Hindlimb muscle (tissue), 1 donor: ENCODE measurements at places on chromosomes 4 and X.

GRCh38 chr4:100417565-100417964, 100.3 kb downstream of the EMCN start:
- no peak for DNase-seq

DNA sequence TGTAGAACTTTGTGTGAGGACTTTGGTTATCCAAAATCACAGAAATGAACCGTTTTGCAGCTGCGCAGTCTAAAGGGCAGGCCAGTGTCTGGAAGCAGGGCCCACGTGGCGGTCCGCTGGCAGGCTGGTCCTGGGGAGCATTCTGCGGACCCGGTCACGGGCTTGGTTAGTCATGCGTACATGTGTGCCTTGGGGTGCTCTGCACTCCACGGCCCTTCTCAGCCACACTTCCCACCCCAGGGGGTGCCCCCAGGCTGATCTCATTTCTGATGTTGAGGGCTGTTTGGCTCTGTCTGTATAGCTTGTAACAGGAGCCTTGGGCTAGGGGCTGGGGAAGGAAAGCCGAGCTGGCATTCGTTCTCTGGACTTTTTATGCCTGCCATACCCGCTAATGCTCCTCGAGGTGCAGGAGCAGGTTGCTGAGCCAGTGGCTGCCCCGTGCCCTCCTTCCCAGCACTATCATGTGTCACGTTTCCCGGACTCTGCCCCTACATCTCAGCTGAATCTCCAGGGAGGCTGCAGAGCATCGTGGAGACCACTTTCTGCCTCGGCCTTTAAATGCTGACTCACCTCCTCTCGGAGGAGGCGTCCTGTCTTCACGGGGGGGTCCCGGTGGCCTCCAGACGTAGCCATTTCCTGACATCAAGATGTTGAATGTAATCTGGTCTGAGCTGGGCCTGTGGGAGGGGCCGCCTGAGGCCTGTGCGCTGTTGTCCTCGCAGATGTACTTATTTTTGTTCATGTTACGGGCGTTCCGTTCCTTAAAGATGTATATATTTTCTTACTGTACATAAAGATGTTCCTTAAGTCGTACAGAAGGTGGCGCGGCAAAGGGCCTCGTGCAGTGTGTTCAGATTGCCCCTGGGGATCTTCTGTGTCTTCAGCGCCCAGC, 11.4 kb upstream of the TADA2B start:
- no peak for DNase-seq

DNA sequence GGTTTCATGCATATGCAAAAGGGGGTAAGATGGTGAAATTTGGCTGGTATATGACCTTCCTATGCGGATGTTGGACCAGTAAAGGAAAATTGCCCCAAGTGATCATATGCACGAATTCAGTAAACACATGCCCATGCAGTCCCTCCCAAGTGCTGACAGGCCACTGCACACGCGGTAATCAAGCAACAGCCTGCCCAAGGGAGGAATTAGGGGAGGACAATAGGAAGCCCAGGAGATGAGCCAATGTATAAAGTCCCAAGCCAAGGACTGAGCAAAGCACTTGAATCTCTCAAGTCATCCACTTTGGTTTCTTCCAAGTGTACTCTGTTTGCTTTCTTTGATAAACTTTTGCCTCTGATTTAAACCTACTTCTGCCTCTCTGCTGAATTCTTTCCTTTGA, 21.1 kb downstream of the MAGEB16 start:
- DNase-seq, result no peak

DNA sequence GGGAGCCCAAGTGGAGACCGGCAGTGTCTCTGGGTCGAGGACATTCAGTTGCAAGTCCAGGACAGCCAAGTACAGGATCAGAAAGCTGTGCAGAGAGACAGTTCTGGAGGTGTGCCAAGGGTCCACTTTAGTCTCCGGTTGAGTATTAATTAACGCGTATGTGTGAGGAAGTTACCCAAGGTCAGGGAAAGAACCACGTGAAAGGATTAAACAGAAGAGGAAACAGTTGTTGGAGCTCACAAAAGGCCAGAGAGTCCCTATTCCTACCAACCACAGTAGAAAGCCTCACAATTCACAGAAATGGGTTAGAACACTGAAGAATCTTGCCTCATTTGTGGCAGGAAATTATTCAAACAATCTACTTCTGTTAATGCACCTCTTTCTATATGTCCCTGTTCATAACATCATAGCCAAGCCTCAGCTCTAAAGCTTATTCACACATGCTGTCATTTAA, 17.9 kb upstream of the NSUN7 start:
- DNase-seq, result no peak

DNA sequence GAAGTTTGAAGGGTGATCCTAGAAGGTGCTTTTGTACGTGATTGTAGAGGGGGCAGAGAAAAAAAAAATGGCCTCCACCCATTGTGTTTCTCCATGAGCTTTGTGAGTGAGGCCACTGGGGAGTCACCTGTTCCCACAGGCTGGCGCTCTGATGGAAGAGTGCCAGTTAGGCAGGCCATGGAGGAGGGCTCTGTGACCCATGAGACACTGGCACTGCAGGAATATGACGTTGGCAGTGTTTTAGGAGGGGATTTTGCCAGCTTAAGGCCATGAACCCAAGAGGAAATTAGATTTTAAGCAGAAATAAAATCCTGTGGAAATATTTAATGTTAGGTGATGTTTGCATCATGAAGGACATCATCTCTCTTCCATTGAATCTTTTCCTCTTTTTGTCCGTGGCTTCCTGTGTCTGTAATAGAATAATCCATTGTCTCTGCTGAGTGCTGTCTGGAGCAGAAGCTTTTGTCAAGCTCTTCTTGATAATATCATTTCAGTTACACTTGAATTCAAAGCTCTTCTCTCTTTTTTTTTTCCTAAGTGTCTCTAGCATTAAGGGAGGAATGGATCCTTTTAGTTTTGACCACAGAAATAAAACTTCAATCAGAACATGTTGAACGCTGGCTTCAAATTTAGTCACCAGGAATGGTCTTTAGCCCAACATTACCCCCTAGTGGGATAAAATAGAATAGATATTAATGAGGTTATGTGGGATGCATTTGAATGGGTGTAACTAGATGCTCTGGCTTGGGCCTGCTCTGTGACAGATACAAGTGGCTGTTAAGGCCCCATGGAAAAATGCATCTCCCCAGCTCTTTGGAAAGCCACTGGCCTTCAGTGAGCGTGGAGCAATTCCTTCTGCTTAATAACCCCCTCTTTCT, 41.0 kb upstream of the UCP1 start:
- DNase-seq, result peak; percentile 38

GRCh38 chr4:140854168-140854567, 98.0 kb upstream of the TBC1D9 start:
- no peak for DNase-seq
